ENCODE measurements at places on chromosomes 2 and 18. TPM values are rescaled to one million over a fixed set of nuclear protein-coding genes. Genes with fewer than 3 reads are reported as not detected.

RAX gene
- total RNA-seq: not detected

VSNL1 gene
- 0.94 TPM for total RNA-seq

DNA sequence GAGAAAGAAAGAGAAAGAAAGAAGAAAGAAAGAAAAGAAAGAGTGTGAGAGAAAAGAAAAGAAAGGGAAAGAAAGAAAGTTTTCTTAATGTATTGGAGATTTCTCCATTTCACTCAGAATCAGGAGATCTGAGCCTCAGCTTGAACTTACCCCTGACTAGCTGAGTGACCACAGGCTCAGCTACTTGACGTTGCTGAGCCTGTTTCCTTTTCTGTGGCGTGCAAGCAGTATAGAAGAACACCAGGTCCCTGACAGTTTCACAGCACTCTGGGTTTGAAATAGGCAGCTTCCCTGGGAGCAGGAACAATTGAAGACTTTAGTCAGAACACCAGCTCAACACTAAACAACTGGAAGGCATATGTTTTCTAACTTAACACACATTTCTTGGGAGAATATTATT is 44.7 kb downstream of the MARCO start:
- DNase-seq: no peak

NEU2 gene
- total RNA-seq: not detected

GRCh38 chr2:25292408-25292807 is 49.3 kb downstream of the DNMT3A start:
- no peak for DNase-seq

DNA sequence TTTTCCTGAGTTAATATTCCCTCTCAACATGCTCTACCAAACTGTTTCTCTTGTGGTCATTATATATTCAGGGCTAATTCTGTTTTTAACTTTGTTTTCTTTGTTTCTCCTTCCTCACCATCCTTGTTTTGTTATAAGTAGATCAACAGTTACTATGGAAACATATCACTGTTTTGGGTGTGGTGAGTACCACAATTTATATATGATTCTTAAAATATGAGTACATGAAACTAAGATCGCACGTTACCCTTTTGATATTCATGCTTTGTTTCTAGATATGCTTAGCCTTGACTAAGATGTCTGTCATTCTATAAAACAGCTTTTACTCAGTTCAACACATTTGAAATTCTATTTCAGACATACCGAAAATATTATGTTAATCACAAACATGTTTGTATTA is 232.3 kb upstream of the ITGA4 start:
- no peak for DNase-seq

DNA sequence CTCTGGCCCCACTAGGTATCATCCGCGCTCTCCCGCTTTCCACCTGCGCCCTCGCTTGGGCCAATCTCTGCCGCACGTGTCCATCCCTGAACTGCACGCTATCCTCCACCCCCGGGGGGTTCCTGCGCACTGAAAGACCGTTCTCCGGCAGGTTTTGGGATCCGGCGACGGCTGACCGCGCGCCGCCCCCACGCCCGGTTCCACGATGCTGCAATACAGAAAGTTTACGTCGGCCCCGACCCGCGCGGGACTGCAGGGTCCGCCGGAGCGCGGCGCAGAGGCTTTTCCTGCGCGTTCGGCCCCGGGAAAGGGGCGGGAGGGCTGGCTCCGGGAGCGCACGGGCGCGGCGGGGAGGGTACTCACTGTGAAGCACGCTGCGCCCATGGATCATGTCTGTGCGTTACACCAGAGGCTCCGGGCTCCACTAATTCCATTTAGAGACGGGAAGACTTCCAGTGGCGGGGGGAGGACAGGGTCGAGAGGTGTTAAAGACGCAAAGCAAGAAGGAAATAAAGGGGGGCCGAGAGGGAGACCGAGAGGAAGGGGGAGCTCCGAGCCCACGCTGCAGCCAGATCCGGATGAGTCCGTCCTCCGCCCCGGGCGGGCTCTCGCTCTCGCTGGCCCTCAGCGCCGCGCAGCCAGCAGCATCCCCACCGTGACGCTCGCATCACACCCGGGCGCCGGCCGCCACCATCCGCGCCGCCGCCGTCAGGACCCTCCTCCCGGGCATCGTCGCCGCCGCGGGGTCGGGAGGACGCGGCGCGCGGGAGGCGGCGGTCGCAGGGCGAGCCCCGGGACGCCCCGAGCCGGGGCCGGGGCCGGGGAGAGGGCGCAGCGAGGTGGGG is 664 bp downstream of the NETO1 start:
- no peak for DNase-seq

GRCh38 chr2:28490558-28490957 is 5.3 kb upstream of the PLB1 start:
- DNase-seq: no peak

NT5DC4 gene
- not detected for total RNA-seq

ALLC gene
- total RNA-seq: not detected

CTAGE1 gene
- total RNA-seq: not detected

- DNase-seq: no peak
Observed at GRCh38 chr2:150136893-150137292, 350.6 kb downstream of the RND3 start.

TACR1 gene
- 0.25 TPM for total RNA-seq

DNA sequence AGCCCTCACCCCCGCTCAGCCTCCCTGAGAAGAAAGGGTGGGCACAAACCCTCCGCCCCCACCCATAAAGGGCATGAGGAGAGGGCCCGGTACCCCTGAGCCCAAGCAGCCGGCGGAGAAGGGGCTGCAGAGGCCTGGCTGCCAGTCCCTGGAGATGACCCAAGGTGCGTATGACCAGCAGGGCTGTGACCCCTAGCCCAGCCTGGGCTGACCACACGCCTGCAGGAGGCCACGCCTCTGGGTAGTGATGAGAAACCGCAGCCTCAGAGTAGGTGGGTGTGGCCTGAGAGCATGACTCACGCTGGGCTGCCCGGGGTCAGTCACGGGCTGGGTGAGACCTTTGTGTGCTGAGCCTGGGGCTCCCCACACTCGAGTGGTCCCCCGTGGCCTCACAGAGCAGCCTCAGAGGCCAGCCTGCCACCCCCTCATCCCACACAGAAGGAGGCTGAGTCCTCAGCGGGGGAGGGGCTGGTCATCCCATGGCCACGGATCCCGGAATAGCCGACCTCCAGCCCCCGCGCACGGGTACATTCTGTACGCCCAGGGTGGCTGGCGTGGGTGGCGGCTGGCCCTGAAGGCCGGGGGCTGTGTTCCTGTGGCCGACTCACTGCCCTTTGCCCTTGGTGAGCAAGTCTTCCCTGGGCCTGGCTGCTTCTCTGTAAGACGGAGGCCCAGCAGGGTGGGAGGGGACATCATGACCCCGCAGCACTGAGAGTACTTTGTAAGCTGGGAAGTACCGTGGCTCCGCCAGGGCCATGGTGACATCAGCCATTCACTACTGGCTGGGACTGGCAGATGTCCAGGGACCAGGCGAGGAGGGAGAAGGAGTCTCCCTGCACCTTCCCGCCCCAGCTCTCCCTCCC is 110.8 kb upstream of the OTOS start:
- DNase-seq: peak; percentile 86

DNA sequence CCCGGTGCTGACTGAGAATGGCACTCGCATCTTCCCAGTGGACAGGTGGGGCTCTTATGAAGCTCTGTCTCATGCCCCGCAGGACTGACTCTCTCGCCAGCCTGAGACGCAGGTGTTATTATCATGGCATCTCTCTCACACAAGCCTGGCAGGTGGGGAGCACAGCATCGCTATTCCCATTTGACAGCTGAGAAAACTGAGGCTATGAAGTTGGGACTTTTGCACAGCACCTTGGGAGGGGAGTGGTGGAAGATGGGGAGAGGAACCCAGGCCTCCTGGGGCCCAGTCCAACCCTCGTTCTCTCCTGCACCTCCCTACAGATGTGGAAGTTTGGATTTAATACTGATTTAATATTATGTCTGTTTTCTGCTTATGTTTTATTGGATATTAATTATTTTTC is 9.0 kb upstream of the NTSR2 start:
- DNase-seq: no peak

DNA sequence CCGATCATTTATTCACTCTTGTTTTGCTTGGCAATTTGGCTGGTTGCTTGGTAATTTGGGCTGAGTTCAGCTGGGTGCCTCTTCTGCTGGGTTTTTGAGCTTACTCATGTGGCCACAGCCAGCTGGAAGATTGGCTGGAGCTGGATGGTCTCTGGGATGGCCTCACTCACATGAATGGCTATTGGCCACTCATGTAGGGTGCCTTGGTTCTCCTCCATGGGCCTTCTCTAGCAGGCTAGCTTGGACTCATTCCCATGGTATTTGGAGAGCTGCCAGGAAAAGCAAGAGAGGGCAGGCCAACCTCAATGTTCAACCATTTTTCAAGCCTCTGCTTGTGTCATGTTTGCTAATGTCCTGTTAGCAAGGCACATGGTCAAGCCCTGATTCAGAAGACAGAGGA is 16.9 kb downstream of the ZAP70 start:
- DNase-seq: peak; percentile 33

SLC9A4 gene
- total RNA-seq: not detected

DNA sequence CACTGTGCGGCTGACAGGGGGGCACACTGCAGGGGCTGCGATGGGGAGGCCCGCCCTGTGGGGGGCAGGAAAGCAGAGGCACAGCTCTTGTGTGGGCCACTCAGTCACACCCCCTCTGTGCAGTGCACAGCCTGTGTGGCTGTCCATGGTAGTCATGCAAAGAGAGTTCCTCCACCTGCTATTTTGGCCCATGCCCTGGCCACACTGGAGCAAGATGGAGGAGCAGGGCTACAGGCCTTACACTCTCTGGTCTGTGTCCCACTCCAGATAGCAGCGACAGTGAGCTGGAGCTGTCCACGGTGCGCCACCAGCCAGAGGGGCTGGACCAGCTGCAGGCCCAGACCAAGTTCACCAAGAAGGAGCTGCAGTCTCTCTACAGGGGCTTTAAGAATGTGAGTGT is 28.5 kb upstream of the FAHD2A start:
- DNase-seq: no peak

SERPINB7 gene
- 15.7 TPM for total RNA-seq

ANKRD29 gene
- 10.6 TPM for total RNA-seq

GRCh38 chr2:85748039-85748734 is 5.6 kb upstream of the ATOH8 start:
- DNase-seq: no peak

- DNase-seq: no peak
Observed at GRCh38 chr2:170656669-170657068, 58.5 kb upstream of the SP5 start.

- DNase-seq: peak; percentile 13
Observed at GRCh38 chr2:171244970-171245782, 84.5 kb upstream of the TLK1 start.

GKN1 gene
- not detected for total RNA-seq

DNA sequence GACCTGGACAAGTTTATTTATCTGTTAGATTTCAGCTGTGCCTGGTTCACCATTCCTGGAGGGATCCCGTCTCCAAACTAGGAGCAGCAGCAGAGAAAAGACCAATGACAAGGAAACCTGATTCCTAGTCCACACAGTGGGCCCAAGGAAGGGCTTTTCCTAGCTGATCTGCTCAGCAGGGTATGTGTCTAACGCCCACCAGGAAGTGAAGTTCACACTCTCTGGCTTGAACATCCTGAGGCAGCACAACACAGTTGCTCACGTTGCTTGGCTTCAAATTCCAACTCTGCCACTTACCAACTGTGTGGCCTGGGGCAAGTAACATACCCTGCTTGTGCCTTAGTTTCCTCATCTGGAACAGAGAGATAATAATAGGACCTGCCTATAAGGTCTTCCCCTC is 42.9 kb downstream of the XDH start:
- no peak for DNase-seq

GRCh38 chr2:177193240-177193639 is 19.4 kb upstream of the HNRNPA3 start:
- DNase-seq: no peak

DSG4 gene
- not detected for total RNA-seq

GRCh38 chr2:20650393-20650876 is 463 bp downstream of the HS1BP3 start:
- DNase-seq: peak; percentile 38

DNA sequence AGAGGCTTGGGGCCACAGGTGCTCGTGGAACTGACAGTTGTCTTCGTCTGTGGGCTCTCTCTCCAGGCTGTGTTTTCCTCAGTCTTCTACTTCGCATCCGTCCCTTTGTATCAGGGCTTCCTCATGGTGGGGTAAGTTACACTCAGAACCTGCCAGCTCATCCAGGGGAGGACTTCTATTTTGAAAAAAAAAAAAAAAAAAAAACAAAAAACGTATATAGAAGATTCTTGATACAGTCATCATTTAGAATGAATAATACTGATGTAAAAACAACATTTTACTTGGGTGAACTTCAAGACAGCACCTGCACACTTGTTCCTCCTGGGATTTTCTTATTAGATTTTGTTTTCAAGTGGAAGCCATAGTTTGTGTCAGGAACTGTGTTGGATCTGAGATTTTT is 47.7 kb upstream of the NFATC1 start:
- DNase-seq: no peak

LAMA1 gene
- total RNA-seq: 1.6 TPM

SKOR2 gene
- not detected for total RNA-seq

AP1S3 gene
- total RNA-seq: 3.0 TPM

- no peak for DNase-seq
Observed at GRCh38 chr2:8520791-8521344, 161.0 kb upstream of the ID2 start.

TUBB8B gene
- not detected for total RNA-seq

- peak; percentile 32 for DNase-seq
Observed at GRCh38 chr2:120669121-120669952, 66.3 kb upstream of the GLI2 start.

DNA sequence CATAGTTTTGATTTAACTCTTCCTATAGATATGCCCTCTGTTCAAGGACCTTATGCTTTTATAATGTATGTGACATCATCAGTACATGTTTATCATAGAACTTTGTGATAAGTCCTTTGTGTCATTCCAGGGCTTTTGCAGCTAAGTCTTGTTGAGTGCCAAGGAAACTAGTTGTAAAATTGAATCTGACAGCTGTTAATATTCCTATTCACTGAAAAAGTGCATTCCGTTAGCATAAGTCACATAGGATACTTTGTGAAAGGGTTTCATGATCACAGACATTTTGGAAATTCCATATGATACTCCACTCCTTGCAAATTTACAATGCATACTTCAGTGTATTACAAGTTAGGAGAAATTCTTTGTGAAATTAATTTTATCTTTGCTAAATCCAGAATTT is 503.4 kb downstream of the CCDC85A start:
- DNase-seq: peak; percentile 32

DSC1 gene
- not detected for total RNA-seq

DNA sequence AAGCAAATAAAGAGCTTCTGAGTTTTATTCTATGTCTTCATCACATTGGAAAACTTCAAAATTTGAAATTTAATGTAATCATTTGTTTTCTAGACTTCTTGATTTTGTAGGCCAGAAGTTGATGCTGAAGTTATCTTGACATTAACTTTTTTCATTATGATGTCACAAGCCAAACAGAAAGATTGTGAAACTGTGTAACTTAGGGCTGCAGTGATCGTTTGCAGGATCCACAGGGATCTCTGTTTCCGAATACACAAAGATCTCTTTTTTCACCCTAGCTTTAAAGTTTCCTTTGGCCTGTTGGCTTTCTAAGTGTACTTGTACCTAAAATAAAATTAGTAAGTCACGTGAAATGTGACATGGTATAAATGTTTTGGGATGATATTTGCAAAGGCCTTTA is 594.9 kb upstream of the CDH2 start:
- DNase-seq: no peak

SCN7A gene
- not detected for total RNA-seq

All from M059J (cell line).